ENCODE measurements at places on chromosomes 6 and 20.
A peak's percentile ranks its signal among the peaks of the same experiment; 100 is the strongest.

GRCh38 chr6:100435299-100435698, 29.4 kb downstream of the SIM1 start:
- no peak for DNase-seq

DNA sequence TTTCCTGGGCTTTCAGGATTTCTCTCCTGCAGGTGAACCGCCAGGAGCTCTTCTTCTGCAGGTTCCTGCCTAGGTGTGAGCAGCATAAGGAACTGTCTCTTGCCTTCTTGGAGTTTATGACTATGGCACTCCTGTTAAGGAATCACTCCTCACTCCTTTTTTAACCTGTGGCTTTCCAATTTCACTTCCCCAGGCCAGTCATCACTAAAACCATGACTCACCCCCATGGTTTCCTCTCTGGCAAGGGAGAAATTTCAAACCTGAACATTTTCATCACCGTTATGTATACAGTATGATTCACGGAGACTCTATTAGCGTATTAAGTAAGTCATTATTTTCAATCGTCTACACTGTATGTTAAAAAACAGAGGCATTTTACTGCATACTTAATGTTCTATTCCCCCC, 78.2 kb upstream of the ARID1B start:
- DNase-seq, result no peak

GRCh38 chr20:53413186-53413631, 180.4 kb downstream of the ZNF217 start:
- peak; percentile 68 for DNase-seq

DNA sequence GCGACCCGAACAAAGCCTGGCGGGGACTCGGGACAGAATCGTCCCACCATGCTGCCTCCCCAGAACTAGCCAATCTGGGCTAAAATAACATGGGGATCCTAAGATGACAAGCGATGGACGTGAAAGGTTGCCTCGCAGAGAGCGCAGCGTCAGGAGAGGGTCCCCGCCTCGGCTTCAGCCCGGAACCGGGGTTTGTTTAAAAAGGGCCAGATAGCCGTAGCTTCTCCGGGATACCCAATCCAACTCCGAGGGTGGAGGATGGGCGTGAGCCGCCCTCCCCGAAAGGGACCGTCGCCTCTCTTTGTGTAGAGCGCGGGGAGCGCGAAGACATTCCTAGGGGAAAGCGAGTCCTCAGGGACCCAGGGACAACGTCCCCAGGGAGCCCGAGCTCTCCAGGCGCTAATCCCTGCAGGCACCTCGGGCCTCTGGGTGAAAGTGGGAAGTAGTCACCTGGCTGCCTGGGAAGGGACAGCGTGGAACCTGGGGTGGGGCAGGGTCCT, 643 bp downstream of the CD24 start:
- DNase-seq, result peak; percentile 58

GRCh38 chr6:105881608-105882007, 204.5 kb upstream of the PRDM1 start:
- no peak for DNase-seq

GRCh38 chr6:66814156-66814555, 1107.1 kb upstream of the EYS start:
- DNase-seq, result no peak

- no peak for DNase-seq
Observed at GRCh38 chr20:16178546-16179135, 394.6 kb downstream of the KIF16B start.

DNA sequence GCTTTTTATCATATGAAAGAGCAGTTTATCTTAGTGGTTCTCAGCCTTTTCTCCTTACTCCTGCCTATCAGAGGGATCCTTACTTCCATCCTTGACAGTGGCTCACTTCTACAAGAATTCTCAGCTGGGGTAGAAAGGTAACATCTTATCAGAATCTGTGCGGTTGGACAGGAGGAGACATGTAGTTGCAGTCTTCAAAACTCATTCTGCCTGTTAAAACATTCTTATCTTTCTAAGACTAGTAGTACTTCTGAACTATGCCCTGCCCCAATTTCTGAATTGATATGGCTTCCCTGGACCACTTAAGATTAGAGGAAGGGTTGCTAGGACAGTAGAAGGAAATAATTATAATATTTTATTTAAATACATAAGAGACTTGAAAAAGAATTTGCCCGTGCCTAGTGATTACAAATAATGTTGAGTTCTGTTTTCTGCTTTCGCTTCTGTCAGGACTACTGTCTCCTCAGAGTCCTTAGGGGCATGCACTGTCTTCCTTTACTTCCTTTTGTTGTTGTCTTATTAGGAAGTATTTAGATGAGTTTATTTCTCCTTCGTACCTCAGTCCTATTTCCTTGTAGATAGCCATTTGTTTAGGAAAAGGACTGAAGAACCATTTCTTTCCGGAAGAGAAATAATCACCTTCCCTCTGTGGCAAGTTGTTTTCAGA, 24.9 kb downstream of the BLTP3A start:
- DNase-seq, result no peak

- no peak for DNase-seq
Observed at GRCh38 chr20:48777005-48777404, 50.8 kb downstream of the PREX1 start.

DNA sequence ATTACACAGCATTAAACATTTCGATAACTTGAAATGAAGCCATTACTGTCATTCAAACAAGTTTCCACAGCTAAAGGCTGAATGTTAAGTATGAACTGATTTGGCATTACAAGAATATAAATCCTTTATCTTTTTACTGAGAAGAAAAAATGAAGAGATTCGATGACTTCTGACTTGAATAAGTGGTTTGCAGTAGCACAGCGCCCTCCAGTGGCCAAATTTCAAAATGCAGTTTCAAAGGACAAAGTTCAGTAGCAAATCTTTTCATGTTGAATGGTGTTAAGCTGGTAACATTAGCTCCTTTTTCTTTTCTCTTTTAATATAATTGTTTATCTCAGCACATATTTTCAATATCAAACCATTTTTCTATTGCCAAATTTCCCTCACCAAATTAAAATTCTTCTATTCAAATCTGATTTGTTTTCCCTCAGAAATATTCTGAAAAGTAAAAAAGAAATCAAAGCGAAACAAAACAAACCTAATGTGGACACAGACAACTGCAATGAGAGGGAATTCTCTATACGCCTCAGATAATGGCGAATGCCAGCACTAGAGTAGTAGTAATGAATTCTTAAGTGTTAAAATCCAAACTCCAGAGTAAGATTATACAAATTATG, 145.7 kb downstream of the BTBD9 start:
- DNase-seq, result peak; percentile 82

- DNase-seq, result no peak
Observed at GRCh38 chr20:53069132-53069531, 97.0 kb downstream of the TSHZ2 start.

DNA sequence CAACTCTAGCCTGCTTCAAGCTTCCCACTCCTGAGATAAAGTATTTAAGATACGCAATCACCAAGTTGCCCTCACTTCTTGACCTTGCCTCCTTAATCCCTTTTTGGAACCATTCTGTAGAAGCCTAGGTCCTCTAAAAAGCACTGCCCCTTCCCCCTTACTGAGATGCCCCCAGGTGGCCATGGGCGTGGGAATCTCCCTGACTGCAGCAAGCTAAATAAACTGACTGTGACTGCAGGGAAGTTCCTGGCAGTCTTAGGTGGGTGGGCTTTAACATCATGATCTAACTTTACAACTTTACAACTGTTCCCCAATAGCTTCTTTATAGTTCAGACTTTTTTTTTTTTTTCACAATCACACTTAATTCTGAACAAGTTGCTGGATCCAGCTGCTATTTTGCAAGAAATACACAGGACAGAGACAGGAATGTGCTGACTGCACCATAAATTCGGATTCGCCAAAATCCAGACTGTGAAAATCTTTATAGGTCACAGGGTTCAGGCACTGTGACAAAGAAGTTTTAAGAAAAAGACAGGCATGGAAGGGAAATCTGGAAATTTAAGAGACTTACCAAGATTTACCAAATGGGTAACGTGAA, 344.2 kb upstream of the SULF2 start:
- DNase-seq, result no peak

GRCh38 chr6:161367472-161367871, 93.6 kb upstream of the AGPAT4 start:
- DNase-seq, result no peak

DNA sequence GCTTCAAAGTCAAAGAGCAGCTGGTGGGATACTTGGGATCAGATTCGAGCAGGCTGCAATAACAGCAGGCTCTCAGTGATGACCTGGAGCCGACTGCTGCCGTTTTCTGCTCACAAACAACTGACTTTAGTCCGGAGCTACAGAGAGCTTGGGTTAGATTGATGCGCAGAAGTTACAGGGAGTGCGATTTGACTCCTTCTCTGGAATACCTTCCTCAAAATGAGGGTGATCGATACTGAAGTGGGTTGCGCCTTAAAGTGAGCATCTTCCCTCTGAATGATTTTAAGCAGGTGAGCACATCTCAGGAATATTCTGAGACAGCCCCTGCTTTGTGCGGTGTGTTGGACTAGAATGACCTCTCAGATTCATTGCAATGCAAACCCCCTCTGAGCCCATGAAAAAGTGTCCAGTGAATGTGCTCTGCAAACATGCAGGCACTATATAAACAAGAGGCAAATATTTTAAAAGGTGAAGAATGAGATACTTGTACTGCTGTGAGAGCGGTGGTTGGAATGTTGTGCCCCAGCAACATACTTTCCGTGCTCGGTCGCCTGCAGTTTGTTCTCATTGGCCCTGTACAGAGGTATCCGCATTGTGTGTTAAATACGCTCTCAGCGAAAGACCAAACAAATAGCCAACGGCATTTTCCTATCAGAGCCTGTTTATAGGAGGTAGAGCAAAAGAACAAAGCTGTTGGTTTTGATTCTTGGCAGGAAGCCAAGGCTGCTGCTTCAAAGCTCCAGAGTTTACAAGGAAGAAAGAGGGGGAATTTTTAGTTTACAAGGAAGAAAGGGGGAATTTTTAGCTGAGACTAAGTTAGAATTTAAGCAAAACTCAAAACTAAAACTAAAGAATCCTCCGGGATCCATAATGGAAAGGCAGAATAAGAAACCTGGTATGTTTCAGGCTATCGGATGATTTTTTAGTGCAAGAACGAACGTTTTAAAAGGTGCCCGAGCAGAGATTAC, 67.7 kb downstream of the PHACTR2 start:
- DNase-seq, result no peak

DNA sequence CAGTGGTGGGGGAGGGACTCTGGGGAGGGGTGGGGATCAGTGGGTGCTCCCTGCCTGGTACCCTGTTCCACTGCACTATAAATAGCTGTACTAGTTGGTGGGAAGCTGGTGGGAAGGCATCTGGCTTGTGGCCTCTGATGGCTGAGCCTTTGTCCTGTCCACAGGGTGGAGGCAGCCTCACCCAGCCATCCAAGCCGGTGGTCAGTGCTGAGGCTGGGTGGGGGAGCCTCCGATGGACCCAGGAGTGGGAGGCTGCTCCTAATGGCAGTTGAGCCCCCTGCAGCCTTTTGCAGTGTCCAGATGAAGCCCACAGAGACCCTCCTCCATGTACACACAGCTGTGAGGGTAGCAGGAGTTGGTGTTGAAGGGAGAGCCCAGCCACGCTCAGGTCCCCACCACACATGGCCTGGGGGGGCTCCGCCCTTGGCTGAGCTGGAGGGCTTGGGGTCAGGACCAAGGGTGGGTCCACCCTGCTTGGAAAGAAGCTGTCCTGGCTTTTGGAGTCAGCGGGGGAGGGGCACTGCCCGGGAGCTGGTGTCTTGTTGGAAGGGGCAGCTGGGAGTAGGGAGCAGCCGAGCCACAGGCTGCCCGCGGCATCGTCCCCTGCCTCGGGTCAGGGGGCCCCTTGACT, 2.5 kb downstream of the PPDPF start:
- no peak for DNase-seq

Data from NAMALWA (cell line).